GM12878 (cell line): ENCODE measurements at places on chromosomes 1 and 21. TPM values are rescaled to one million over a fixed set of nuclear protein-coding genes. Genes with fewer than 3 reads are reported as not detected.

The SLC35D1 gene
- total RNA-seq: 8.4 and 8.6 TPM in 2 replicates

The POFUT2 gene
- total RNA-seq: 11.8 and 15.1 TPM in 2 replicates

DNA sequence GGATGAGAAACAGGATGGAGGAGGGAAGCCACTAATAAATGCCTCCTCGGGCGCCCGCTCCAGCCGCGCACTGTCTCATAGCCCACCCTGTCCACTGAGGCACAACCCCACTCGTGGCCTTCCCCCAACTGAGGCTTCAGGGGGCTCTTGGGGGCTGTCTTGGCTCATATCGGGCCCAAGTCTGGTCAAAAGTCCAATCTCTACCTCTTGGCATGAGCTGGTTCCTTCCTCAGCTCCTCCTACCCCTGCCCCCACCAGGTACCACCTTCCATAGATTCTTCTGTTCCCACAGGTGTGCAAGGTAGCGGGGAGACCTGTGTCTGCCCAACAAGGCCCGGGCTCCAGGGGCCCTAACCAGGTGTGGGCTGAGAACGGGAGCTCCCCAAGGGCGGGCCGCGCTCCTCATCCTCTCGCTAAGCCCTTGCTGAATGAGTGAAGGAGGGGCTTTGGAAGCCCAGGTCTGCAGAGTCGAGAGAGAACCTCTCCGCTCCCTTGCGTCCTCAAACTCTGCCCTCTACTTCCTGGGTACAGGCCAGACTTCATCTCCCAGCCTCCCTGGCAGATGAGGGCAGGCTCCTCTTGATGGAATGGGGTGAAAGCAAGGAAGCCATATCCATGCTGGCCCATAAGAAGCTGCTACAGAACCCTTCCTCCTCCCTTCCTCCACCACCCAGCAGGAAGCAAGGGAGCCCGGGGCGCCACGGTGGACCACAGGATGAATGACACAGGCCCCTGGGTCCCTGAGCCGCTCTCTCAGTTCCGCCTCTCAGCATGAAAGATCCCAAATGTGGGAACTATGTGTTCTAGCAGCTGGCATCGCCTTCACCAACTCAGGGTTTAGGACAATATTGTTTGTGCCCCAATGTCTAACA, 74.7 kb downstream of the PSMG1 start:
- no peak overlapping the region for H3K27ac ChIP-seq
- H3K4me1 ChIP-seq: no peaks in the 10 kb centered on the region
- H3K27me3 ChIP-seq: no peaks in the 10 kb centered on the region; the same call in 1 of the 2 replicates
- no peak overlapping the region for H3K4me3 ChIP-seq

GRCh38 chr21:45837936-45838335, 143.6 kb upstream of the COL6A1 start:
- H3K4me3 ChIP-seq: no peak overlapping the region
- no peaks in the 10 kb centered on the region for H3K27me3 ChIP-seq
- H3K27ac ChIP-seq: no peak overlapping the region
- no peaks in the 10 kb centered on the region for H3K36me3 ChIP-seq
- DNase-seq: no peak

GRCh38 chr1:21313203-21313885, 23.1 kb upstream of the ECE1 start:
- H3K36me3 ChIP-seq: no peaks in the 10 kb centered on the region
- no peaks in the 10 kb centered on the region for H3K27me3 ChIP-seq
- no peak for DNase-seq
- H3K4me1 ChIP-seq: no peaks in the 10 kb centered on the region; the same call in 1 of the 2 replicates
